ENCODE measurements at places on chromosomes 12 and 14. TPM values are rescaled to one million over a fixed set of nuclear protein-coding genes. Genes with fewer than 3 reads are reported as not detected.

DNA sequence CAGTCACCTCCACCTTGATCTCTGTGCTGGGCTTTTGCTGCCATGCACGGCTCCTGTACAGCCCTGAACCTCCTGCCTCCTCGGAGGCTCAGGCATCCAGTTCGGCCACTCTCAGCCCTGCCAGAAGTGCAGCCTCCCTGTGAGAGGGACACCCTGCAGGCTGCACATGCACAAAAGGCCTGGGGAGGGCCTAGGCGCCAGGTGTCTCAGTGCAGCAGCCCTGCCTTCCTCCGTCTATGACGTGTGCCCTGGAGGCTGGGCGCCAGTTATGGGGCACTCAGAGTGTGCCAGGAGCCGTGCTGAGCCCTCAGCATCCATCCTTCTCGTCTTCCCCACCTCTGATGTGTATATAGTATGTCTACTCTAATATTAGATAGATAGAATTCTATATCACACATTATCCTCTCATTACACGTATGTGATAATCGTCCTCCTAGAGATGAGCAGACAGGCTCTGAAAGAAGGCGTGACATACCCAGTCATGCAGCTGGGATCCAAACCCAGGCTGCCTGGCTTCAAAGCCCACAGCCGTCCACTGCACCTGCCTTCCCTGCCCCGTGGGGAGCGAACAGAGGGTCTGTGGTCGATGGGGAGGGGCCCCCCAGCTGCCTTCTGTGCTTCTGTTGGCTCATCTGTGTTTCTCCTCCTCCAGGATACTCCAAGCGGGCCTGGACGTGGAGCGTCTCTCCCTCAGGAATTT is 101.1 kb downstream of the B4GALNT3 start:
- no peak for DNase-seq

- no peak for DNase-seq
These were observed at the start of gene NINJ2 for GRCh38 chr12:663293-663871. NINJ2 (minus strand) TSS chr12:663445; CDS start chr12:663360, 85 bp downstream.

DNA sequence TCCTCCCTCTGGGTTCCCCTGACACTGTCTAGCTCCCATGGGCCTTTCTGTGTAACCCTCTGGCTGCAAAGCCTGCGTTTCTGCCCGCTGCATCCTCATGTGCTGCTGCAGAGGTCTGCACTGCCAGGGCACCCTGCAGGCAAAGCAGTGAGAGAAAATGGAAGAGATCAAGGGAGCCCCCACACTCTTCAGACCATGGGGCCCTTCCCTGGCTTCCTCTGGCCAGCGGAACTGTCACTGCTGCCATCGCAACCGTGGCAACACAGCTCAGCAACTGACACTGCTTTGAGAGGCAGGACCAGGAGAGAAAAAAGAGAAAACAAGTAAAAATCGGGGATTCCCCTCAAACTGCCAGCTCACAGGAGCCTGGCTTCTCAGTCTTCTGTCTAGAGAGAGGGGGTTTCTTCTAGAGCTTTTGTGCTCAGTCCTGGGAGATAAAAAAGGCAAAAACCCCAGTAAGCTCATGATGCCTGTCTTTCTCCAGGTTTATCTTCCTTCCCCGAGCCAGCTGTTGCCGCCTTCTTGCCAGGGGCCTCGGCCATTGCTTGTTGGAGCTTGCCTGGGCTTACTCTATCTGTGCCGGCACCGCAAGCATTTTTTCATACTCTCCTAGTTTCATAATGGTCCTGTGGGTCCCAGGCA is 38.9 kb downstream of the C14orf132 start:
- DNase-seq = no peak

- no peak for DNase-seq
These were observed 104.2 kb downstream of the PCNX1 start for GRCh38 chr14:71011479-71011878.

GRCh38 chr14:73058922-73059673 is 764 bp downstream of the RBM25 start:
- peak; percentile 63 for DNase-seq

DNA sequence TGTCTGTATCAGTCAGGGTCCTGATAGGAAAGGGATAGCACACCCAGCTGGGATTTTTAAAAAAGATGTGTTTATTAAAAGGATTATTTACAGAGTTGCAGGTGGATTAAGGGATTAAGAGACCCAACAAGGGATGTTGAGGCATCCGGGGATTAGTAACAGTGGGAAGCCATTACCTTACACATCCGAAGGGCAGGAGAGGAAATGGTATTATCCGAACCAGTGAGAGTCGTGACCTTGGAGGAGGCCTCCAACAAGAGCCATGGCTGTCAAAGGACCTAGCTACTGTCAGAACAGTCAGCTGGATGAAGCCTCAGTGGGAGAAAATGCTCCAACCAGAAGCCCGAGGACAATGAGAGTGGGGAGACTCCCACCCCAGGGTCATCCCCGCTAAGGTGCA is 146.3 kb upstream of the KRAS start:
- no peak for DNase-seq

DNA sequence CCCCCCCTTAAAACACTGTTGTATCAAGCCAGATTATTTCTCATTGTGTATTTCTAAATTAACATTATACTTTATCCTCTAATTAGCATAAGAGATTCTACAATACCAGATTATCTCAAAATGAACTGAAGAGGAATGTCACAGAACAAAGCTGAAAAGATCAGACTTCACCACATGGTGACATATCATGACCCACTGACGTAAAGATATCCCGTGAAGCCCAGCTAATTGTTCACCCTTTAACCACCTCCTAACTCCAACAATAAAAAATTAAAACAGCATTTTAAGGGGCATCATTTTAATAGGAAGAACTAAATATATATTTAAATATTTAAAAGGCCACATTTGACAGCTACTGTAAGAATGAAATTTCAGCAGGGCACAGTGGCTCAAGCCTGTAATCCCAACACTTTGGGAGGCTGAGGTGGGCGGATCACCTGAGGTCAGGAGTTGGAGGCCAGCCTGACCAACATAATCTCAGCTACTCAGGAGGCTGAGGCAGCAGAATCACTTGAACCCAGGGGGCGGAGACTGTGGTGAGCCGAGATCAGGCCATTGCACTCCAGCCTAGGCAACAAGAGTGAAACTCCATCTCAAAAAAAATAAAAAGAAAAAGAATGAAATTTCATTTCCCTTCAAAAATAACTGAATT is 29.0 kb downstream of the CDK17 start:
- DNase-seq = no peak

- no peak for DNase-seq
These were observed 157.5 kb upstream of the ALG10B start for GRCh38 chr12:38159092-38159551.

GRCh38 chr14:68372368-68372767 is 420.5 kb downstream of the ZFP36L1 start:
- no peak for DNase-seq

DNA sequence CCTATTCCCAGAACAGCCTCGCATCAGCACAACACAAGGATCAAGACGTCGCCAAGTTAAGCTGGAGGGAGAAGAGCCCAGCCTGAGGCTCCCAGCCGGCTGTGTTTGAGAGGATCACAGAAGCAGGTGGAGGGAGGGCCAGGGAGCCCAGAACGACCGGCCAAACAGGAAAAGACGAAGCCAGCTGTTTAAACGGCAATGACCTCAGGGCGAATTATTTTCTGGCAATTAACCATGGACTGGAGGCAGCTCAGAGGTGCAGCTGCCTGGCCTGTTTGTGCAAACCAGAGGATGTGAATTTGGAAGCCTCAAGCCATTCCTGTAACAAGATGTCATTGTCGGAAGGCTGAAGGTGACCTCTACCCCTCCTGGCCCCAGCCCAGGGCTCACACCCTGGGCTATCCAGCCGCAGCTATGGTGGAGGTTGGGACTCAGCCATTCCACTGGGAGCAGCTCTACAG is 175.8 kb upstream of the PRMT8 start:
- DNase-seq = no peak

DNA sequence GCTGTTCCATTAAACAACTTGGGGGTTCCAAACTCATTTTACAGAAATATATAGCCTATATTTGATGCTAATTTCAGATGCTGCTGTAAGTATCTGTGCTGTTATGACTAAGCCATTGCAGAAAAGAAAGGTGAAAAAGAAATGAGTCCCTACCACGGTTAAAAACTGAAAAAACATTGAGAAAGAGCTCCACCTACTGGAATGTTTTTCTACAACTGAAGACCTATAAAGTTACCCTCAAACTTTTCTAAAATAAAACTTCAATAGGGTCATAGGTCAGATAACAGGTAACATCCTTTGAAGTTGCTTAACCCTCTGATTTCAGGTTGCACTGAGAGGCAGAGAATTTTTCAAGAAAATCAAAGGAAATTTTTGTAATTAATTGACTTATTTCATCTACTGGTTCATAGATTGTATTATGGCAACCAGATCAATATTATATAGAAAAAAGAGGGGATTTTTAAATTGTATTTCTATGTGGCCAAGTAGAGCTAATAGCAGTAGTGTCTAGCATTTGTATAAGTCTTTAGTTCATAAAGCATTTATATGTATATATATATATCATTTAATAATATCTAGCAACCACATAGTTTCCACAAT is 279.9 kb downstream of the RPS29 start:
- DNase-seq = no peak

DNA sequence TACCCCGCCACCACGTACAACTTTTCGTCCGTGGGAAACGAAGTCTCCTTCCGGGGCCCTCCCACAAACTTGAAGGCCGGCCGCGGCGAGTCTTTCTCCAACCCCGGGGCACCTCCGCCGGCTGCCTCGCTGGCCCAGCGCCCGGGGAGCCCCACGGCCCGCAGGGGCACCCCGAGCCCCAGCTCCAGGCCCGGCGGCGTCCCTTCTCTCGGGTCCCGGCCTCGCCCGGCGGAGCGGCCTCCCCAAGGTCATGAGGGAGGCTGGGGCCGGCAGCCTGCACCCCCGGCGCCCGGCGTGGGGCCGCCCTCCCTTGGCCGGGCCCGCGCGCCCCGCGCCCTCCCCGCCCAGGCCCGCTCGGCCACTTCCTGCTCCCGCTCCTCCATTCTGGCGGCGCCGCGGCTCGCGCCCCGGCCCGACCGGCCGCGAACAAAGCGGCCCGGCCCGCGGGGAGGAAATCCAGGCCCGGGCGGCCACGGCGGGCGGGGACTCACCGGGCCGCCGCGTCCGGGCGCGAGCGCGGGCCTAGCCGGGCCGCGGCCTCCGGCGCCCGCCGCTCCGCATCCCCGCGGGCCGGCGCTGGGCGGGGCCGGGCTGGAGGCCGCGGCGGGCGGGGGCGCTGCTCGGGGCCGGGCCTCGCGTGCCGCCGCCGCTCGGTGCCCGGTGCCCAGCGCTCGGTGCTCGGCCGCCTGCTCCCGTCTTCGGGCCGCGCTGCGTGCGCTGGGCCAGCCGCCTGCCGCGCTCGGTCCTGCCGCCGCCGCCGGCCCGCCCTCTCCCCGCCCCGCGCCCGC is at the start of gene AKT1:
TSS of gene AKT1 (minus strand) at position 756 of the 788 bp plus-strand sequence. CDS start 3,105 bp downstream, outside the sequence.
- peak; percentile 28 for DNase-seq

GRCh38 chr14:24235804-24236688 is 3.3 kb downstream of the GMPR2 start:
- no peak for DNase-seq

- no peak for DNase-seq
These were observed 168.9 kb downstream of the ESR2 start for GRCh38 chr14:64125270-64125669.

SERPINA10 gene
- total RNA-seq = not detected

LMNTD1 gene
- not detected for total RNA-seq

KRT4 gene
- total RNA-seq = not detected

NOVA1 gene
- not detected for total RNA-seq

TTC9 gene
- total RNA-seq = 14.8 TPM

MOK gene
- total RNA-seq = 0.96 TPM
